Type B pancreatic cell (in vitro differentiated cells): ENCODE measurements at places on chromosomes 12 and 14. TPM values are rescaled to one million over a fixed set of nuclear protein-coding genes. Genes with fewer than 3 reads are reported as not detected.

Gene ITGB7
- total RNA-seq = 3.2 and 4.2 TPM in 2 replicates

Gene ZDHHC22
- total RNA-seq = 0.24 TPM in 1 of 2 replicates, not detected in the other

DNA sequence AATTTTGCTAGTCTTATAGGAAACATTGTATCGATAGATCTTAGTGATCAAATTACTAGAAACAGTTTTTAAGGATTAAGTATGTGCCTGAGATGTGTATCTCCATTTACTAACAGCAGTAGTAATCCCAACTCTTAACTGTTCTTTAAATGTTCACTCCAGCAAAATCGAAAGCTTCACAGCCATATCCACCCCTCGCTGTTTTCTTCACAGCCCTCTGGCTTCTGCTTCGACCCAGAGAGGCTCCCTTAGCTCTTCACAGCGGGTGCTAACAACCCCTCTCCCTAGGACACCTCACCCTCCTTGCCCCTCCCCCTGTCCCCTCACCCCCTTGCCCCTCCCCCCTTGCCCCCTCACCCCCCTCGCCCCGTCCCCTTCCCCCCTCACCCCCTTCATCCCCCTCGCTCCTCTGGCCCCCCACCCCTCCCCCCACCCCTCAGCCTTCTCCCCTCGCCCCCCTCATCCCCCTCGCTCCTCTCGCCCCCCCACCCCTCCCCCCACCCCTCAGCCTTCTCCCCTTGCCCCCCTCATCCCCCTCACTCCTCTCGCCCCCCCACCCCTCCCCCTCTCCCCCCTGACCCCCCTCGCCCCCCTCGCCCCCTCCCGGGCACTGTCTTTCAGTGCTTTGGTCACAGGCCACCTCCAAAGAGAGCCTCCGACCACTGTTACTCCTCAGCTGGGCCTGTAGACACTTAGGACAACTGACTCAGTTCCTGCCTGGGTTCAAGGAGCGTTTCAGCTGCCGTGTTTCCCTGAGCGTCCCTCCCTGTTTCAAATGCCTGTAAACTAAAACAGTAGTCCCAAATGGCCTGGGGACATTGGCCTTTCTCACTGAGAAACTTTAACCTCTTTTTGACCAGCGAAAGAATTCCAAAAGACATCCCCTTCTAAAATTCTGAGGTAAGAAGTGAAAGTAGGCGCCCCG is 46.0 kb upstream of the DYNC1H1 start:
- peaks cover 11% of the 10 kb centered on the region for H3K36me3 ChIP-seq
- no peak overlapping the region for H3K4me3 ChIP-seq
- peaks cover 4% of the 10 kb centered on the region for H3K4me1 ChIP-seq
- no peak overlapping the region for H3K27ac ChIP-seq
- no peaks in the 10 kb centered on the region for H3K27me3 ChIP-seq

- no peak overlapping the region for H3K4me3 ChIP-seq
- peaks cover 46% of the 10 kb centered on the region for H3K36me3 ChIP-seq
- DNase-seq = no peak
- peaks cover 9% of the 10 kb centered on the region for H3K4me1 ChIP-seq
- no peak overlapping the region for H3K27ac ChIP-seq
- no peaks in the 10 kb centered on the region for H3K27me3 ChIP-seq
Observed at GRCh38 chr14:63444588-63444987, 98.6 kb downstream of the PPP2R5E start.

DNA sequence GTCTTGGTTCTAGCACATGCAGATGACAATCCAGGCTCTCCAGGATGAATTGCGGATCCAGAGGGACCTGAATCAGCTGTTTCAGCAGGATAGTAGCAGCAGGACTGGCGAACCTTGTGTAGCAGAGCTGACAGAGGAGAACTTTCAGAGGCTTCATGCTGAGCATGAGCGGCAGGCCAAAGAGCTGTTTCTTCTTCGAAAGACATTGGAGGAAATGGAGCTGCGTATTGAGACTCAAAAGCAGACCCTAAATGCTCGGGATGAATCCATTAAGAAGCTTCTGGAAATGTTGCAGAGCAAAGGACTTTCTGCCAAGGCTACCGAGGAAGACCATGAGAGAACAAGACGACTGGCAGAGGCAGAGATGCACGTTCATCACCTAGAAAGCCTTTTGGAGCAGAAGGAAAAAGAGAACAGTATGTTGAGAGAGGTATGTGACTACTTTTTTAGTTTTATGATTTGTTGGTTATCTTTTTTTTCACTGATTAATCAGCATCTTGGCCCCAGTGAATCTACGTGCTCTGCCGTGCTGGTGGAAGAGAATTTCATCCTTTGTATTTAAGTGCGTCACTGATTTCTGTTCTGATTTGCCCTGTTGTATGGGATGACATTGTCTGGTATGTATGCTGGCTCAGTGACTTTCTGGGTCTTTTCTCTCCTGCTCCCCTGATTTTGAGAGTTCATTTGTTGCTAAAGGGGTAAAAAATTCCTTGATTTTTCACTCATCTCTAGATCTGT is 92.3 kb downstream of the ERC1 start:
- H3K4me3 ChIP-seq = peak overlapping the region; percentile 58
- no peak for DNase-seq
- no peaks in the 10 kb centered on the region for H3K27me3 ChIP-seq
- H3K36me3 ChIP-seq = peaks cover 3% of the 10 kb centered on the region

DNA sequence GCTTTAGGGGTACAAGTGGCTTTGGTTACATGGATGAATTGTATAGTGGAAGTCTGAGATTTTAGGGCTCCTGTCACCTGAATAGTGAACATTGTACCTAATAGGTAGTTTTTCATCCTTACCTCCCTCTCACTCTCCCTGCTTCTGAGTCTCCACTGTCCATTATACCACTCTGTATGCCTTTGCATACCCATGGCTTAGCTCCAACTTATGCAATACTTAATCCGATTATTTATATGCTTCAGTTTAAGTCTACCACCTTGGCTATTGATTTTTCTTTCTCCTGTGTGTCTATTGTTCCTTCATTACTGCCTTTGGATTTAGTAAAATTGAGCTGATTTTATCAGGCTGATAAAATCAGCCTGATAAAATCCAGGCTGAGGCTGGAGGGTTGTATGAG is 30.5 kb upstream of the C12orf71 start:
- peaks cover 7% of the 10 kb centered on the region for H3K27me3 ChIP-seq
- H3K27ac ChIP-seq = no peak overlapping the region
- DNase-seq = no peak

GRCh38 chr14:71726580-71727021 is 205.6 kb upstream of the RGS6 start:
- DNase-seq = no peak
- no peak overlapping the region for H3K27ac ChIP-seq
- H3K36me3 ChIP-seq = peaks cover 33% of the 10 kb centered on the region
- H3K27me3 ChIP-seq = no peaks in the 10 kb centered on the region
- peaks cover 16% of the 10 kb centered on the region for H3K4me1 ChIP-seq
- H3K4me3 ChIP-seq = no peak overlapping the region

DNA sequence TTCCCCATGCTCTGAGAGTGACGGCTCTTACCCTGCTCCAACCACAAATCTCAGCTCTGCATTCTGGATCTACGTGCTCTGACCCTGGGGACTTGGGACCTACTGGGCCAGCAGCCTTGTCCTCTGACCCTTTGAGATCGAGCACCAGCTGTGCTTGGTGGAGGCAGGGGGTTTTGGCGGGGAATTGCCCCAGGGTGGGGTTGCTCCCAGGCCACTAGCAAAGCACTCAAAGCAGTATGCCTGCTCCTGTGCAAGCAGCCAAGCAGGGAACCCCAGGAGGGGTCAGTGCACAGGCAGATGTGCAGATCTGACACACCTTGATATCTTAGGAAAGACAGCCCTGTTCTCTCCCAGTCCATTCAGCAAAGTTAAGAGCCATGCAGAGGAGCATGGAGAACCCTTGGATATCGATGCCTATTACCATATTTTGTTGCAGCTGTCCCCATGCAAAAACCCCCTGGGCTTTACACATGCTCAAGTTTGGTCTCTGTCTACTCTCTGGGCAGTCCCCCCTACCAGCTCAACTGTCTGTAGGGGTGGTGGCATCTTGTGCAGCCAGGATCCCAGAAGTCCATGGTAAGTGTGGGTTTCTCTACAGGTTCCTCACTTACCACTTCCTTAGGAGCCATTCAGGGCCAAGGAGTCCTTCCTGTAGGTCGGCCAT is 319.0 kb downstream of the TMTC2 start:
- H3K4me1 ChIP-seq = peaks cover 6% of the 10 kb centered on the region
- H3K27me3 ChIP-seq = no peaks in the 10 kb centered on the region
- no peak for DNase-seq
- H3K27ac ChIP-seq = no peak overlapping the region
